CD4-positive, alpha-beta T cell treated with Interleukin-6 at 100 ng/mL for 8 hours (primary cell): ENCODE measurements at places on chromosomes 5 and 9.

- no peak for DNase-seq
Measured at GRCh38 chr9:117234103-117234502, 180.8 kb downstream of the ASTN2 start.

GRCh38 chr5:126443374-126443851 is 20.2 kb downstream of the GRAMD2B start:
- DNase-seq, result no peak

- DNase-seq, result no peak
Measured at GRCh38 chr5:2658447-2658846, 93.0 kb downstream of the IRX2 start.

- no peak for DNase-seq
Measured at GRCh38 chr5:78611126-78611605, 37.4 kb downstream of the LHFPL2 start.

GRCh38 chr5:144120661-144121180 is 49.7 kb downstream of the YIPF5 start:
- DNase-seq, result no peak

GRCh38 chr5:154107756-154108155 is 69.0 kb downstream of the MFAP3 start:
- no peak for DNase-seq

- DNase-seq, result no peak
Measured at GRCh38 chr5:174097486-174098185, 52.1 kb downstream of the NSG2 start.

DNA sequence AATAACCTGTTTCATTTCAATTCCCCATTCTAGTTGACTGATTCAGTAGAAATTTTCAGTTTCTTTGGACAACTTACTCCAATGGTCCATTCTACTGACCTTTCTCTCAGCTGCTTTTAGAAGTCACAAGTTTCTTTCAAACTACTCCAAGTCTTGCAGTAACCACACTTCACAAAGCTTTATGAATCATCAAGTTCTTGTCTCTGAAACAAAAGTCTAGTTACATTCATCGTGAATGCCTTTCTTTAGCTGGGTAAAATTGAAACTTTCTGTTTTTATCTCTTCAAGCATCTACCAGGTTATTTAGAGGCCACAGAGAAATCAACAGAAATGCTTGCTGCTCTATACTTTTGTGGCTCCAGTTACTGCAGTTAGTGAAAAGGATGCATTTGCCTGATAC is 405.4 kb downstream of the TMEM232 start:
- no peak for DNase-seq

GRCh38 chr5:98705841-98706240 is 67.6 kb upstream of the RGMB start:
- DNase-seq, result no peak

- no peak for DNase-seq
Measured at GRCh38 chr5:68033961-68034571, 181.5 kb upstream of the PIK3R1 start.
